ENCODE measurements at places on chromosomes 3 and 15. TPM values are rescaled to one million over a fixed set of nuclear protein-coding genes. Genes with fewer than 3 reads are reported as not detected.

DNA sequence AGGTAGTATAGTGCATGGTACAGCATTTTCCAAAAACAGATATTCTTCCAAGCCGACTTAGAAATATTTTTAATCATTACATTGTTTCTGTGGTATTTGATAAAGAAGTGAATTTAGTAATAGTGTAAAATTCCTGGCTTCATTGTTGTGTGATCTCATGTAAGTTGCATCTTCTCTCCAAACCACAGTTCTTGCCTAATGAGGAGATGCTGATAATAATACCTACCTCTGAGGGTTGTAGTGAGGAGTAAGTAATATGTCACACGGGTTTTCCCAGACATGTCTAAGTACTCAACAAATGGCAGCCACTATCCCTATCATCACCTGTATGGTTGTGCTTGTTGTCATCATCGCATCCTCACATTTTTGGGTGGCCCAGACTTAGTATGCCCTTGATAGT, 167.3 kb downstream of the SLCO3A1 start:
- DNase-seq: no peak

GRCh38 chr3:56339671-56340070, 128.6 kb downstream of the ERC2 start:
- no peak for DNase-seq

DNA sequence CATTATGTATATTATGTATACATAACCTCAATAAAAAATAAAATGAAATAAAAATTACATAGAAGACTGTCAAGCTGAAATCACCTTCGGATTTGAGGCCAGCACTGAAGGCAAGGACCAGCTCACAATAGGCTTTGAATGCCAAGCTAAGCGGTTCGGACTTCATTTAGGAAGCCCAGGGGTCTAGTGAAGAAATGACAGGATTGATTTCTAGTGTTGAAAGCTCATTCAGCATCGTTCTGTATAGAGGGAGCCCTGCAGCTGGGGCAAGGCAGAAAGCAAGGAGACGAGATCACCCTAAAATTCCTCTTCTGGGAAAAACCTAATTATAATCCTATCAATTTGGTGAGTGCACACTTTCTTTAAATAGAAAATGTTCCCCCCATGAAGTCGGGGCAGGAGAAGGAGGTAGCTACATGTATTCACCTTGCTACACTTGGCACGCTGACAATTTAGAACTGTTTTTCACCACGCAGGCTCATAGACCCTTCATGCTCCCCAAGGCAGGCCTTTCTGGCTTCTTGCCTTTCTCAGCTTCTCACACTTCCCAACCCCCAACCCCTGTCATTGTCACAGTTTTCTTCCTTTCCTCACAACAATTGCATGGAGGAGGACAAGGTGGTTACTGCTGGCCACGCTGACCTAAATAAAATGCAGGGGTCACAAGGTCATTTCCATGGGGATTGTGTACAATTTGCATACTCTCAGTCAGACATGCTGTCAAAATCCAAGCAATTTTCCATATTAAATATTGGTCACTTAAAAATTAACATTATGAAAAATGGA, 44.4 kb upstream of the SSR3 start:
- no peak for DNase-seq

- DNase-seq: no peak
Observed at GRCh38 chr3:14127516-14128161, 2.8 kb downstream of the TMEM43 start.

DNA sequence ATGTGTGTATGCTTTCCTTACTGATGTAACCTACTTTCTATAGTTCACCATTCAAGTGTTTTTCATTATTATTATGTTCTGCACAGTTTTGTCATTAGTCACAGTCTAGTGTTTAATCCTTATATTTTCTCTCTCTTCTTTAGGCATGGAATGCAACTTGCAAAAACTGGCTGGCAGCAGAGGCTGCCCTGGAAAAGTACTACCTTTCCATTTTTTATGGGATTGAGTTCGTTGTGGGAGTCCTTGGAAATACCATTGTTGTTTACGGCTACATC, 6.9 kb downstream of the SUCNR1 start:
- no peak for DNase-seq

GRCh38 chr3:140187028-140187427, 252.0 kb downstream of the CLSTN2 start:
- no peak for DNase-seq

GRCh38 chr15:58036579-58036978, 28.9 kb downstream of the ALDH1A2 start:
- DNase-seq: no peak

GRCh38 chr15:92051716-92052115, 198.2 kb downstream of the SLCO3A1 start:
- DNase-seq: no peak

TRH gene
- polyA plus RNA-seq: not detected

NOX5 gene
- 0.26 TPM for polyA plus RNA-seq

GABRA5 gene
- polyA plus RNA-seq: not detected
